ENCODE measurements at places on chromosomes 4 and X. TPM values are rescaled to one million over a fixed set of nuclear protein-coding genes. Genes with fewer than 3 reads are reported as not detected.

DNA sequence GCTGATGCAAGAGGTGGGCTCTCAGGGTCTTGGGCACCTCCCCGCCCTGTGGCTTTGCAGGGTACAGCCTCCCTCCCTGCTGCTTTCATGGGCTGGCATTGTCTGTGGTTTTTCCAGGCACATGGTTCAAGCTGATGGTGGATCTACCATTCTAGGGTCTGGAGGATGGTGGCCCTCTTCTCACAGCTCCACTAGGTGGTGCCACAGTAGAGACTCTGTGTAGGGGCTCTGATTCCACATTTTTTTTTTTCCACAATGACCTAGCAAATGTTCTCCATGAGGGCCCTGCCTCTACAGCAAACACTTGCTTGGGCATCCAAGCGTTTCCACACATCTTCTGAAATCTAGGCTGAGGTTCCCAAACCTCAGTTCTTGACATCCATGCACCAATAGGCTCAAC lies 657.9 kb upstream of the CT83 start:
- no peak overlapping the region for H3K27ac ChIP-seq
- no peak for DNase-seq
- H3K36me3 ChIP-seq, result no peaks in the 10 kb centered on the region
- no peak overlapping the region for H3K4me3 ChIP-seq
- no peaks in the 10 kb centered on the region for H3K4me1 ChIP-seq

DNA sequence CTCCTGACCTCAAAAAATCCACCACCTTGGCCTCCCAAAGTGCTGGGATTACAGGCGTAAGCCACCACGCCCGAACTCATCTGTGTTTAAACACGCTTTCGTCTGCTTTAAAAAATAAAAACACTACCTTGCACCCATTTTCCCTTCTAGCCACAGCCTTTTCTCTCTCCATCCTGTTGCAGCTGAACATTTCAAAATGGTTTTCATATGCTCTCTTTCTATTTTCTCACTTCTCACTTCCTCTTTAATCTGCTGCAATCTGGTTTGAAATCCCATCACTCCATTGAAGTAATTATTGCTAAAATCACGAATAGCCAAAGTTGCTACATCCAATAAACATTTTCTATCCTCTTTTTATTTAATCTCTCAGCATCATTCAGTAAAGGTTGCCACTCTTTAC lies 70.0 kb downstream of the DCHS2 start:
- no peaks in the 10 kb centered on the region for H3K36me3 ChIP-seq
- DNase-seq, result no peak
- H3K4me1 ChIP-seq, result no peaks in the 10 kb centered on the region
- no peak overlapping the region for H3K27ac ChIP-seq
- no peak overlapping the region for H3K4me3 ChIP-seq

DNA sequence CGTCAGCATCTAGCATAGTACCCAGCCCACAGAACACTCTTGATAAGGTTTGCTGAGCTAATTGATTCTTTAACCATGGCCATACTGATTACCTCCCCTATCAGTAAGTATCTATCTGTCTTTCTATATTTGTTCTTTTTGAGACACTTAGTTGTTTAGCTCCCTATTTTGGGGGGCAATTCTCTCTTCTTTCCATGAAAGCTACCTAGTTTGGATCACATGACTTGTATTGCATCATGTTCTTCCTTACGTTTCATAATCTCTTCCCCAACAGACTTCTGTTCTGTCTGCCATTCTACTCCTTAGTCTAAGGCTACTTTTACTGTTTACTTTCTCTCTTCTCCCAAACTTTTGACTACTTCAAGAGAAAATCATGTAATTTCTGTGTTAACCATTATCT lies 39.0 kb downstream of the TBC1D19 start:
- H3K4me3 ChIP-seq, result no peak overlapping the region
- peaks cover 4% of the 10 kb centered on the region for H3K36me3 ChIP-seq
- H3K4me1 ChIP-seq, result no peaks in the 10 kb centered on the region
- no peak overlapping the region for H3K27ac ChIP-seq
- DNase-seq, result no peak

GRCh38 chr4:2434420-2434819 lies 15.7 kb downstream of the CFAP99 start:
- H3K4me3 ChIP-seq, result no peak overlapping the region
- no peak overlapping the region for H3K27ac ChIP-seq
- H3K36me3 ChIP-seq, result no peaks in the 10 kb centered on the region
- DNase-seq, result no peak
- no peaks in the 10 kb centered on the region for H3K27me3 ChIP-seq

DNA sequence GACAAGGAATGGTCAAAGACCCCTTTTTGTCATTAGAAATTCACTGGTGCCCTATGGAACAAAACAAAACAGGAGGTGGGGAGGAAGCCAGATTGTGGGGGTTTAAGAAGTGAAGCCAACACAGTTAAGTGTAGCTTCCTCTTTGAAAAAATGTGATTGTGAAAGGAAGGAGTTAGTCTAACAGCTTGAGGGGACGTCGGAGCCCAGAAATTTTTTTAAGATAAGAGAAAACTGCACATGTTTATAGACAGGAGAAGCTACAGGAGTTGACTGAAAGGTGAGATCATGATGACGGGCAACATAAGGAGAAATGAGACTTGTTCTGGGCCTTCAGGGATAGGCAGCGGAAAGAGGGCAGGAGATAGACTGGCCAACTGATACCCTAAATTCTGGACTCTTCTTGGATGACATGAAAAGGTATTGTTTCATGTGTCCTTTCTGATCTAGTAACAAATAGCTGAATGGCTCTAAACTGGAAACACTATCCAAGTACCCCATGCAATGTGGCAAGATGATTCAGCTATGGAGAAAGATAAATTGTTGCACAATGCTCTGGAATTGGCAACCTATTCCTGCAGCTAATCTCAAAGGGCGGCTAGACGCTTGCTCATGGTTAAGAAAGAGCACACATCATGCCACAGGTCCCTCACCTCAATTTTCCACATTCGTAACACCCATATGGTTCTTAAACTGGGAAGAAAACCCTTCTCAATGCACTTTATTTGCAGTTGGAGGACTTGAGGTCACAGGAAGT lies 3.7 kb upstream of the HDAC8 start:
- no peak for DNase-seq
- H3K4me3 ChIP-seq, result no peak overlapping the region
- no peaks in the 10 kb centered on the region for H3K27me3 ChIP-seq
- H3K36me3 ChIP-seq, result no peaks in the 10 kb centered on the region
- no peaks in the 10 kb centered on the region for H3K4me1 ChIP-seq

The VCX gene
- not detected for total RNA-seq

The TLR10 gene
- not detected for total RNA-seq

The PPBP gene
- not detected for total RNA-seq
